Smooth muscle cell of the brain vasculature (primary cell): ENCODE measurements at places on chromosomes 16 and 17.

DNA sequence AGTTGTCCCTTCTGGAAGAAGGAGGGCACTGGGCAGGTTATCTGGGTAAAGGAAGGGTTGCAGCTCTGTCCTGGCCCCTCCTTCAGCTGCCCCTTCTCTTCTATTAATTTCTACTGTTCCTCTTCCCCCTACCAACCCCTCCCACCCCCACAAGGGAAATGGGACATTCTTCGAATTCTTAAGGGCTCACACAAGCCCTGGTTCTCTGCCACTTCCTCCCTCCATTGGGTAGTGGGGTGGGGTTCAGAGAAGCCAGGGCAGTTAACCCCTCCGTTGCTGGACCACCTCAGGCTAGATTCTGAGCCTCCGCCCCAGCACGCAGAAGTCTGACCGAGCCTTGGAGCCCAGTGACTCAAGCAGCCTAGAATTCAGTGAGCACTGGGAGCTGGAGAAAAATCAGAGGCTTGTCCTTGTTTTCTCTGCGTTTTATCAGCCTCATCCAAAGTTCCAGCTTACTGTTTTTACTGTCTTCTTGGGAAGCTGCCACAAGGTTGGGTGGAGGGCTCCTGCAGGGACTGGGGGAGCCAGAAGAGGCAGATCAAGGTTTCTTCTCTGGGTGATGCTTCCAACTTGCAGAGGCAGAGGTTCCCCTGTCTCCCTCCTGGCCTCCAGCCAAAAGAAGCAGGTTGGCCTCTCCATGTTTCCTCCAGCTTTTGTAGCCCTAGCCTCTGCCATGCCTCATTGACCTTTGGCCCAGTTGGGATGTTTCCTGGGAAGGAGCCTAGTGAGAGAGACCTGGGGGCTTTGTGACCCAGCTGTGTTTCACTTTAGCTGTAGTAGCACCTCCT lies 10.2 kb downstream of the LASP1 start:
- no peak for DNase-seq

GRCh38 chr17:4148611-4149308 lies 5.8 kb downstream of the CYB5D2 start:
- no peak for DNase-seq

- DNase-seq, result no peak
Observed at GRCh38 chr16:79121906-79122305, 478.6 kb downstream of the MAF start.

- no peak for DNase-seq
Observed at GRCh38 chr17:15998031-15998562, 1.4 kb downstream of the ZSWIM7 start.

DNA sequence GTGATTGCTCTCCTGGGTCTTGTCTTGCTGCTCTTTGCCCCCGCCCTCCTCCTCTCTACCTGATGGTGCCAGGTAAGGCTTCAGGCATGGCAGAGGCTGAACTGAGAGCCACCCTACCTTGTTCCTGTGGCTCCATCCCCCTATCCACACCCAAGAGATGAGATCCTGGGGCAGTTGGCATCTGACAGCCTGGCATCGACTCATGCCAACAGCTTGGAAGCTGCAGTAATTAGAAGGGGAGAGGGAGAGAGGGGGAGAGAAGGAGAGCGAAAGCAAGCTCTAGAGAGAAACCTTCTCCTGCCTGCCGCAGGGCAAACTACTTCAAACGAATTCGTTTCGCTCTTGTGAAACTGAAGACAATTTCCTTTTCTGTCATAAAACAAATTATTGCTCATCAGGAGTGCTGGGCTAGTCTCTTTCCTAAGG lies 13.8 kb upstream of the SP6 start:
- DNase-seq, result no peak

DNA sequence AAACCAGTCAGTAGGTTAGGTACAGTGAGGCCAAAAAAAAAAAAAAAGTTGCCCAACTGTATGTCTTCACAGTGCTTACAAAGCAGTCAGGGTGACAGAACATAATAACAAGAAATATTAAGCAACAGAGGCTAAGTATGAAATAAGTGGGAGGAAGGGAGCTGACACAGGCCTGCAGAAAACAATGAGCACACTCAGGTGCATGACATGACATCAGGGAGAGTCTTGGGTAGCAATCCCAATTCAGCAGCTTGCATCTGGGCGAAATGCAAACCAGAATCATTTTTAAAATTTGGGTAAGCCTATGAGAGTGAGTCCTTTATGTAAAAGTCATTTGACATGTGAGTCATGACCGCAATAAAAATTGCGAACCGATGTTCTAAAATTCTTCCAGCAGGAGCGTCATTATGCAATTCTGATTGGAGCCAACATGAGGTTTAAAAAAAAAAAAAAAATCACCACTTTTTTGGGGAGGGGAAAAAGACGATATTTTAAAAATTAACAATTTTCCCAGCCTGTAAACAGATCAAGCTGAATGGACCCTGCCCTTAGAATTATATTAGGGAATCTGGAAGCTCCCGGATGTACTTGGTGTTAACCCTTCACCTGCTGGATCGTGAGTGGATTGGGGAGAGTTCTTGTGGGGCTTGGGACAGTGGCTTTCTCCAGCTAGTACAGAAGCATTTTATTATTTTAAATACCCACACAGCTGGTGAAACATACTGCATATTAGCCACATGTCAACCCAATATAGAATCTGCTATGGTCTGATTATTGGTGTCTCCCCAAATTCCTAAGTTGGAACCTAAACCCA lies 127.9 kb downstream of the NPIPB5 start:
- DNase-seq, result no peak

DNA sequence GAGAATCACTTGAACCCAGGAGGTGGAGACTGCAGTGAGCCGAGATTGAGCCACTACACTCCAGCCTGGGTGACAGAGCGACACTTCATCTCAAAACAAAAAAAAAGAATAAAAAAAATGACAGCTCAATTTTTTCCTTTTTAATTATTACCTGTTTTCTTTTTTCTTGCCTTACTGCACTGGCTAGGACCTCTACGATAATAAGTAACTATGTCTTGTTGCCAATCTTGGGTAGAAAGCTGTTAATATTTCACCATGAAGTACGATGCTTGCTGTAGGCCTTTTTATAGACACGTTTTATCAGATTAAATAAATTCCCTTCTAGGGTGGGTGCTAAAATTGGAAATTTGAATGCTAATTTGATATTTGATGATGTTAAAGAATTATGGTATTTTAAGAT lies 82.8 kb downstream of the GLG1 start:
- no peak for DNase-seq

- no peak for DNase-seq
Observed at GRCh38 chr17:16364625-16365024, 11.4 kb upstream of the CENPV start.

DNA sequence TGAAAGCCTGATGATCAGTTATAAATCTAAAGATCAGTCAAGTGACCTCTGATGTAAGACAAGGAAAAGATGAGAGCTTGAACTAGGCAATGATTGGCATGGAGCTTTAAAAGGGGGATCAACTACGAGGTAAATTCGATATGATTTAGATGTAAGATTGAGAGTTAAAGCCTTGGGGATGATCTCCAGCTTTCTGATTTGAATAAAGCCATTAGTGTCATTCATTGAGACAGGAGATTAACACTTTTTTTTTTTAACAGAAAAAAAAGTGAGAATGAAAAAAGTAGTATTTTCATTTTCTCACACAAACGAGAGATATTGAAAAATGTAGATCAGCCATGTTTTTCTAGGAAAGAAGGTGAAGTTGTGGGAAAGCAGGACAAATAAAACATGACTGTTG lies 225.4 kb downstream of the CNTNAP4 start:
- DNase-seq, result no peak

DNA sequence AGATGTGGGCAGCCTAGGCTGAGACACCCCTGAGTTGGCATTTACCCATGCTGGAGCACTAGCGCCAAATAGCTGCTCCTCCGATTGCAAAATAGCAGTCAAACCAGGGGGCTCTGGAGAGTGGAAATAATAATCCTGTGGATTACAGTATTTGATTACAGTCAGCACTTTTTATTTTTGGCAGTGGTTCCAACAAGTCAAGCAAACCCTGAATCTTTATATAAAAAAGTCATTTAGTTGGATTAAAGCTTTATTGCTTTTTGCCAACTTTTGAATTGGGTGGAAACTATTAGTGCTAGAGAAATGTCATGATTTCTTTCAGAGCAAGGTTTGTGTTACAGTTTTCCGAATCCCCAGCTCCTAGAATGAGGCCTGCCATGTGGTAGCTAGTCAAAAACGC lies 99.3 kb upstream of the FAM20A start:
- no peak for DNase-seq

- no peak for DNase-seq
Observed at GRCh38 chr17:18246880-18247612, 11.5 kb downstream of the FLII start.

DNA sequence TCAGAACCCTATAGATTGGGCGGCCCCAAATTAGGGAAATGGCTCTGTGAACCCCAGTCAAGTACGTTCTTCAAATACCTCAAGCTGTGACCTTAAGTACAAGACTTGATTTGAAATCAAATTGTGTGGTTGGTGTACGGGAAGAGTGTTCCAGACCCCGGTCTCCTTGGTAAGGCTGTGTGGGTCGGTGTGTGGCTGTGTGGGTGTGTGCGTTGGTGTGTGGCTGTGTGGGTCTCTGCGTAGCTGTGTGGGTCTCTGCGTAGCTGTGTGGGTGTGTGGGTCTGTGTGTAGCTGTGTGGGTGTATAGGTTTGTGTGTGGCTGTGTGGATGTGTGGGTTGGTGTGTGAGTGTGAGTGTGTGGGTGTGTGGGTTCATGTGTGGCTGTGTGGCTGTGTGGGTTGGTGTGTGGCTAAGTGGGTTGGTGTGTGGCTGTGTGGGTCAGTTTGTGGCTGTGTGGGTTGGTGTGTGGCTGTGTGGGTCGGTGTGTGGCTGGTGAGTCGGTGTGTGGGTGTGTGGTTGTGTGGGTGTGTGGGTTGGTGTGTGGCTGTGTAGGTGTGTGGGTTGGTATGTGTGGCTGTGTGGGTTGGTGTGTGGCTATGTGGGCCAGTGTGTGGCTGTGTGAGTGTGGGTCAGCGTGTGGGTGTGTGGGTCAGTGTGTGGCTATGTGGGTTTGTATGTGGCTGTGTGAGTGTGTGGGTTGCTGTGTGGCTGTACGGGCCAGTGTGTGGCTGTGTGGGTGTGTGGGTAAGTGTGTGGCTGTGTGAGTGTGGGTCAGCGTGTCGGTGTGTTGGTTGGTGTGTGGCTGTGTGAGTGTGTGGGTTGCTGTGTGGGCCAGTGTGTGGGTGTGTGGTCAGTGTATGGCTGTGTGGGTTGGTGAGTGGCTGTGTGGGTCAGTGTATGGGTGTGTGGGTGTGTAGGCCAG lies 238.7 kb upstream of the ZFHX3 start:
- no peak for DNase-seq

DNA sequence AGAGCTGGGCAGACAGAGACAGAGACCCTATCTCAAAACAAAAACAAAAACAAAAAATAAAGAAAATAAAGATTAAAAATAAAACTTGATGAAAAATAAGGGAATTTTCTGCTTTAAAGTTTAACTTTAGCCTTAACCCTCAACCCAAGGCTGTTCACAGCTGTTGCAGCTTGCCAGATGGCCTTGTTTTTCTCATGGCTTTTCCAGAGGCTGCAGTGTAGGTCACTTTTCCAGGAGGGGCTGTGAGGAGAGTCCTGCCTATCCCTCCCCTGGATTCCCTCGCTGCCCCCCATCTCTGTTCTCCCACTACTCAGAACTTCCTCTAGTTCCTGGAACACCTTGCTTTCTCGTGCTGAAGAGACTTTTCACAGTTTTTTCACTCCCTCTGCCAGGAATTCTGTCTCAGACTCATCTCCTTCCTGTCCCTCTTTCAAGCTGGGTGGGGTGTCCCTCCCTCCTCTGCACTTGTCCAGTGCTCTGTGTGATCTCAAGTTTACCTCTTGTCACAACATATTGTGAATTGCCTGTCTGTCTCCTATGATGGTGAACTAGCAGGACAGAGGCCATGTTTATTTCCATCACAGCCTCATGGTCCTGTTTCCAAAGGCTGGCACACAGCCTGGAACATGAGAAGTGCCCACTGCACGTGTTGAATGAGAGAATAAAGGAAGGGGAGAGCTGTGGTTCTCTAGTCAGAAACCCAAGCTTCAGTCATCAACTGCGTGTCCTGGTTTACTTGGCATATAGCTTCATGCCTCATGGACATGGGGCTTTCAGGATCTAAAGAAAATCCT lies 69.9 kb upstream of the MSI2 start:
- DNase-seq, result no peak

DNA sequence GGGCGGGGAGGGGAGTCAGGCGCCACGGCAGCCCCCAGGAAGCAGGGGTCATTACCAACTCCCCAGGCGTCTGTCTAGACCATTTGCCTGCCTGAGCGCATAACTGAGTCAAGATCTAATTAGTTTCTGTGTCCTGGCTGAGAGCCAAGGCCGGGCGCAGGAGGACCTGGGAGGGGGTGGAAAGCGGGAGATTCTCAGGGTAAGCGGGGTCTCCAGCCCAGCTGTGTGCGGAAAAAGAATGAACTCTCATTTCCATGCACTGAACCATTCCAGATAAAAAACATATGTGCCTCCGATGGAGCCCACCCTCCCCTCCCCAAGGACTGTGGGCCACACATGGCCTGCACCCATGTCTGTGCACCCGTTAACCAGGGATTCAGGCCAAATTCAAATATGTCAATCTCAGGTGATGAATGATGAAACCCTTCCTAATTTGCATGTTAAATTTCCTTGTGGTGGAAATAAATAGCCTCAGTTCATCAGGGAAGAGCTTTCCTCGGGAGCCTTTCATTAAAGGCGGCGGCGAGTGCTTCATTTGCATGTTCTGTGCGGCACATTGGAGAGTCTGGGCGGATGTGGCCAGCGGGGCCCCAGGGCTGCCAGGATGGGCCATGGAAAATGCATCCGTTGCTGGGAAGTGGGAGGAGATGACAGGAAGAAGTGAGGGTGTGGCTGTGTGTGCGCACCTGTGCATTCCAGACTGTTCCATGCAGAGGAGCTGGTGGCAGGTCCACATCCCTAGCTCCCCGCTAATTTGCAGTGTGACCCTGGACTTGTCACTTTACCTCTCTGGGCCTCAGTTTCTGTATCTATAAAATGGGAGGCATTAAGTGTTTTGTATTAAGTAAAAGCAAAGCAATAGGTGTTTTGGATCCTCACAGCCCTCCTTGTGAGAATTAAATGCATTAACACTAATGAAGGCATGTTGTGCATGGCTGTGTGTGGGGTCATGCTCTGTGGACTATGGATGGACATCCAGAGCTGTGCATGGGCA lies 151.1 kb downstream of the SDK2 start:
- DNase-seq, result no peak

DNA sequence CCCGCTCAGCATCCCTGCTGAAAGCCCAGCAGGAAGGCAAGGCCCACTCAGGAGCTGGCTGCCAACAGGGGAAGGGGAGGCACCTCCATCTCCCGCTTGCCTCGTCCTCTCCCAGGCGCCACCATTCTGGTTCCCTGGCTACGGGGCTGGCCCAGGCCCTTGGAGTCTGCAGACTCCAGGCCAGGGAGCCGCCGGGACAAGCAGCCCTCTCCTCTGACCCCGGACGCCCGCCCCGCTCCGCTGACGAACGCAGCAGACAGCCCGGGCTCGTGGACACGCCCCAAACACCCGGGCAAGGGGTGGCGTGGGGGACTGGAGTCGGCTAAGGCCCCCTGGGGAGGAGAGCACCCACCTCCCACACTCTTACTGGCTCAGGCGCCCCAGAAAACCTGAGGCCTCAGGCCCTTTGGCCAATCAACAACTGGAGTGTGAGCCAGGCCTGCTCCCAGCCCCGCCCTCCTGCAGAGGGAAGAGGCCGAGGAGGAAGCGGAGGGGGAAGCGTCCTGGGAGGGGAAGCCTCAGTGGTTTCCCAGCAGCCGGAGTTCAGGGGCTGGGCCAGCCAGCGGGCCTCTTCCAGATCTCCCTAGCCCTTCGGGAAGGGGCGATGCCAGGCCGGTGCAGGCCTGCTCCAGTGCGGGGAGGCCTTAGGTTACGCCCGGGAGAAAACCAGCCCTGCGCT lies 4.2 kb downstream of the MNT start:
- peak; percentile 85 for DNase-seq

GRCh38 chr17:75412455-75413317 lies 7.2 kb upstream of the GRB2 start:
- no peak for DNase-seq
